ENCODE measurements at places on chromosomes 5 and 9. TPM values are rescaled to one million over a fixed set of nuclear protein-coding genes. Genes with fewer than 3 reads are reported as not detected.

Gene DMRT2
- not detected for total RNA-seq

Gene JAK2
- 29.2 TPM for total RNA-seq

Gene LHX3
- total RNA-seq = not detected

Gene TMC1
- not detected for total RNA-seq

Gene CTXN3
- total RNA-seq = not detected

Gene TNFSF8
- total RNA-seq = 45.3 TPM

Gene ADGRD2
- total RNA-seq = not detected

Gene PCDHA9
- total RNA-seq = not detected

Gene HTR4
- total RNA-seq = not detected
